ENCODE measurements at places on chromosomes 5 and 9. TPM values are rescaled to one million over a fixed set of nuclear protein-coding genes. Genes with fewer than 3 reads are reported as not detected.
A peak's percentile ranks its signal among the peaks of the same experiment; 100 is the strongest.

The SEMA6A gene
- polyA plus RNA-seq: 67.2 TPM

- DNase-seq: peak; percentile 36
Observed at GRCh38 chr9:69573651-69574050, 98.5 kb downstream of the APBA1 start.

- no peak for DNase-seq
Observed at GRCh38 chr5:177169271-177169670, 35.7 kb downstream of the NSD1 start.

DNA sequence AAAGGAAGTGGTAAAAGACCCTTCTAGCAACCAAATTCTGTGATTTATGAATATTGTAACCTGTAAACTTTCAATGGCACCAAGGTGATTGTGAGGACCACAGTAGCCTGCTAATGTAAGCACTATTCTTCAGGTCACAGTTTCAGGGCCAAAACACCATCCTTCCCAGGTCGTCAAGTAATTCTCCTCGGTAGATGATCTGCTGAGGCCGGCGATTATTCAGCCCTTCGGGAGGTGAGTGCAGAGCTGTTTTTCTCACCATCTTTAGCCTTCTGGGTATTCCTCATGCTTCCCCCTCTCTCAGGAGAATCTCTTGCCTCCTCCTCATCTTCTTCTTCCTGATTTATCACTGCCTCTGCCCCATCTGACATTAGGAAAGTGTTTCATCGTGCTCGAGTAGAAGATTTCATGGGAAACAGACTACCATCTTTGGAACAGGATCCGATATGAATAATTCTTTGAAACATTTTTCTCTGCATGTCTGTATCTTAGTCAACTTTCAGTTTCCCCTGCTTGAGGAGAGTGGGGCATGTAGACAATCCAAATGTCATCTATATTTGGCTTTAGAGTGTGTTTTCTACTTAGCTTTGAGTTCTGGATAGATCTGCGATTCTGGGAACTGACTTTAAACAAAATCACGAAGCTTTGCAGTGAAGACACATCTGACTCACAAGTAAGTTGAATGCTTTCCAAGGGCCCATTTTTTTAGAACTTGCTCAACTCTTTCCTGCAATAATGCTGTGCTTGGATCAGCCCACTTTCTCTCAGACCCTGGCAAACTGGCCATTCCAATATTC is 173.9 kb downstream of the AOPEP start:
- no peak for DNase-seq

DNA sequence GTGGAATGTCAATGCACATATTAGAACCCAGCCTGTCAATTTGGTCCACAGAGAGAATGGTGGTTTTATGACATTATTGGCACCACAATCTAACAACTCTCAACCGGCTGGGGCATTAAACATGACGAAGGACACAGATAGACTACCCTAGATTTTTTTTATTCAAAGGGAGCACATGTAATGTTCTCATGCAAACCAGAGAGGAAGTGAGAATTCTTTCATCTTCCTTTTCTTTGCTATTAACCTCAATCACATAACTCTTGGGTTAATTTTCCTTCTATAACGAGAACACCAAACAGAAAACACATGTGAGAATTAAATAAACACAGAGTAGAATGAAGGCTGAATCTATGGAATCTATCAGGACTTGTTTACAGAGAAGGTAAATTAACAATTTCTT is 94.9 kb upstream of the TNC start:
- DNase-seq: no peak

DNA sequence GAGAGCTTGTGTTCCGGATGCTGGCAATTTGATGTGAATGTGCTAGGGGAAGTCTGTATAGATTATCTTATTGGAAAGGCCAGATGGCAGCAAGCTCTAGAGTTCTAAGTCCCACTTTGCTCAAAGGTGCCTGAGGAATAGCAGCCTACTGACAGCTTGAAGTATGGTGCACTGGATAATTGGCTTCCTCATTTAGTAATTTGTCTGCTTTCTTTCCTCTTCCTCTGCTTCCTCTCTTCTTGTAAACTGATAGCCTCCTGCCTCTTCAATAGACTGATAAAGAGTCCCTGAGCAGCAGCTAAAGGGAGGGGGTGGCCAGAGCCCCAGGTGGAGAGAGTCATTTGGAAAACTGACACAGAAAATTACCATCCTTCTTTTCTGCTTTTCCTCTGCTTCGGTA is 177.3 kb downstream of the FGF1 start:
- DNase-seq: no peak

DNA sequence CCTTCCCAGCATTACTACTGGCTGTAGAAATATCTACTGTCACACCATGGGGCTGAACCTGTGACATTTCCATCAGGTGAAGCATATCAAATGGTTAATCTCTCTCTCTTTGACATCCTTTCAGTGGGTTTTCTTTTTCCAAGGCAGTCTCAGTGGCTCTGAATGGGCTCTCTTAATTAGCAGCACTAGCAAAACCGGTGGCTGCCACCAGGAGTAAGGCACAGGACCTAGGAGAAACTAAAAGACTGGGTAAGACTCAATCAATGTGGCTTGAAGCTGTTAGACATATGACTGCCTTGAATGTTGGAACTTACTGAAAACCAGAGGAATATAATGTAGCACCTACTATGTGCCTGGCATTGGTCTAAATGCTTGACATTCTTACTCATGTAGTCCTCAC is 445.0 kb upstream of the KIF2A start:
- no peak for DNase-seq

DNA sequence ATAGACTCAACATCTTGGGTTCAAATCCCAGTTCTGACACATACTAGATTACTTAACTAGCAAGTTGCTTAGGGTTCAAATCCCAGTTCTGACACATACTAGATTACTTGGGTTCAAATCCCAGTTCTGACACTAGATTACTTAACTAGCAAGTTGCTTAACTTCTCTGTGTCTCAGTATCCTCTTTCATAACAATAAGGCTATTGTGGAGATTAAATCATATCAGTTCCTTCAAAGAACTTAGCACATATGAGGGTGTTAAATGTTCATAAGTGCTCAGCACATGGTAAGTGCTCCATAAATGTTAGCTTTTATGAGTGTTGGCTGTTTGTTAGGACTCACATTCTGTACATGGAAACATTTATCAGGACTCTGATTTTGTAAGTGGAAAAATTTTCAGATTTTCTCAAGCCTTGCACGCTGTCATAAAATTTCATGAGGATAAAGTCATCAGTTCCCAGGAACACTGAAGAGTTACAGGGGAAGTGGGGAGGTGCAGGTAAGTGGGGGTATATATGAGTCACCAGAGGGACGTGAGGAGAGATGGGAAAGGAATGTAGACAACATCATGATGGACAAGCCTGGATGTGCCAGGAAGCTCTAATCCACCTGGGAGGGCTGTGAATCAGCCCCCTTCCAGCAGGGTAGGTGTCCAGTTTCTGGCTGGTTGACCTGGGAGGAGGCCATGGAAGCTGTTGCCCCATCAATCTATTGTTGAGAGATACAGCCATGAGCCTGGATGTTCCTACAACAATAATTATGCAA is 532.2 kb upstream of the WWC1 start:
- no peak for DNase-seq

GRCh38 chr9:69753830-69754229 is 6.0 kb downstream of the PTAR1 start:
- no peak for DNase-seq

DNA sequence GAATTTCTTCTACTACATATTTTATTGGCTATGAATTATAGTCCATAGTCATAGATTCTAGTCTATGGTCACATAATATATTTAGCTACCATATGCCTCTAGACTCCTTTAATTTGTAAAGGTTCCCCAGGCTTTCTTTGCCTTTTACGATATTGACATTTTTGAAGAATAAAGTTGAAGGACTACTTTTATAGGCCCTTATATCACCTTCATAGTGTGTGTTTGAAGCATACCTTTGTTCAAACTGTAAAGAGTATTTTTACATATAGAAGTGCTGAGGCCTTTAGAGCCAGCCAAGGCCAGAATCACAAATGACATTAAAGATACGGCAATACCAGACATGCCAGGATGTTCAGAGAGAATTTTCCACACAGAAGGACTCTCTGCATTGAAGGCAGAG is 147.0 kb downstream of the GABRG2 start:
- DNase-seq: no peak

- DNase-seq: peak; percentile 37
Observed at GRCh38 chr9:108953983-108954574, 19.9 kb downstream of the ABITRAM start.

All from renal pelvis (tissue), 12 donors.